ENCODE measurements at places on chromosomes 4 and X.

DNA sequence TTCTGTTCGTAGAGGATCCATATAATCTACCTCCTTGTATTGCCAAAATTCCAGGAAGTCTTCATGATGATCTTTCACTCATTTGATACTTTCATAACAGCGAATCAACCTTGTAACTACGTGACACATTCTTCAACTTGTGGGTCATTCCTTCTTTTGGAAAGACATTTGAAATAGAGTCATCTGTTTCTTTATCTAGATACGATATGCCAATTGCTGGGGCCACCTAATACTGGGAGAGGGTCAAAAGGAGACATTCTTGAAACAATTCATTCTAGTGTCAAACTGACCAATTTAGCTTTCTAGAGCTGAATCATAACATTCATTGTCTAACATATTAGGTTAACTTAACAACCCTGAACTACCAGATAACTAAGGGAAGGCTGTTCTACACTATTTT is 62.9 kb upstream of the SMAD1 start:
- DNase-seq = no peak

DNA sequence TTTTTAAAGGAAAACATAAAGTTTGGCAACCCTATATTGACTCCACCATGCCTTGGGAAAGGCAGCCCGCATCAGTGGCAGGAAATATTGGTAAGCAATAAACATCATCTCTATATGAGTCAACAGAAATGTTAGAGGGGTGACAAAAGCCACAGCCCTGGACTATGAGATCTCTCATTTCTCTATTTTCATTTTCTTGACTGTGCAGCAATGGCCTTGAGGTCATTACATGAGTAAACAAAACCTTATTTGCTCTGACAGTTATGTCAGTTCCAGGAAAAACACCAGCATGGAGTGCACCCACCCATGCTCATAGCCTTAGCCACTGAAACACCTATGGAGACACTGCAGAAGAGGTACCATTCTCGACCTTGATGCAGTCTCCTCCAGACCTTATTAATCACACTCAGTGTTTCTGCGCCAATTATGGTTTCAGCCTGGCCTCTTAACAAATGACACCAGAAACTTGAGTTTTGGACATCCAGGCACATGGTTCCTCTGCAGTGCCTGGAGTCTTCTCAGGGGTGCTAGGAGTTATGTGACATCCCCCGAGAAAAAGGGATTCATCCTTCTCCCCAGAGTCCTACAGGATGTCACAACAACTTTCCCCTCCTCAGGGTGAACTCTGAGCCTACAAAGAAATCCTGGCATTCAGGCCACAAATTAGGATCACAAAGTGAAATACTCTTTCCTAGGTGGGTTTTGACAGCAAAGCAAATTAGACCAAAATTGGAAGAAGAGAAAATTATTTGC is 16.0 kb upstream of the HPGD start:
- no peak for DNase-seq

- DNase-seq = no peak
Observed at GRCh38 chr4:3702561-3703221, 63.5 kb upstream of the ADRA2C start.

GRCh38 chr4:69731847-69732246 is 28.6 kb downstream of the SULT1B1 start:
- no peak for DNase-seq

DNA sequence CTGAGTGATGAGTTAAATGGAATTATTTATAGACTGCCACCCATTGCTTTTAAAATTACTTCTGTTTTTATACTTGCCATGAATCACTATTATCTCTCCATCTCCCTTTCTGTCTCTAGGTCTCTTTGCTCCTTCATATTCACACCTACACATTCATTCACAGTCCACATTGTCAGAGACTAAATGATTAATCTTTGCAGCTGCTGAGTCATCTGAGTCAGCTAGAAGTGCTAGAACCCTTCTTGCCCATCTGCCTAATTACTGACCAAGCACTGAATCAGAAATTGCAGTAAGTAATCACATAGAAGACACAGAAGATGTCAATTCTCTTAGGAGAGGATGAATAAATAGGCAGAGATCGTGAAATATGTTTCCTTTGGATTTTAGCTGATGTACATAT is 31.6 kb upstream of the RPS6KA6 start:
- no peak for DNase-seq

- DNase-seq = no peak
Observed at GRCh38 chrX:51899741-51900140, 6.3 kb downstream of the MAGED1 start.

GRCh38 chr4:2867758-2868491 is 24.3 kb downstream of the ADD1 start:
- no peak for DNase-seq

DNA sequence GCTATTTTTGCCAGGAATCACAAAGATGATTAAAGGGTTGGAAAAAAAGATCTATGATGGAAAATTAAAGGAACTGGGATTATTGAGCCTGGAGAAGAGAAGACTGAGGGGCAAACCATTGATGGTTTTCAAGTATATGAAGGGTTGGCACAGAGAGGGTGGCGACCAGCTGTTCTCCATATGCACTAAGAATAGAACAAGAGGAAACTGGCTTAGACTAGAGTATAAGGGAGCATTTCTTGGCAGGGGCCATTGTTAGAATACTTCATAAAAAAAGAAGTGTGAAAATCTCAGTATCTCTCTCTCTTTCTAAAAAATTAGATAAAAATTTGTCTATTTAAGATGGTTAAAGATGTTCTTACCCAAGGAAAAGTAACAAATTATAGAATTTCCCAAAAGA is 75.1 kb downstream of the NPNT start:
- DNase-seq = no peak

GRCh38 chr4:10963241-10963640 is 278.7 kb upstream of the CLNK start:
- DNase-seq = no peak

GRCh38 chr4:132910229-132910748 is 238.8 kb upstream of the PCDH10 start:
- no peak for DNase-seq

DNA sequence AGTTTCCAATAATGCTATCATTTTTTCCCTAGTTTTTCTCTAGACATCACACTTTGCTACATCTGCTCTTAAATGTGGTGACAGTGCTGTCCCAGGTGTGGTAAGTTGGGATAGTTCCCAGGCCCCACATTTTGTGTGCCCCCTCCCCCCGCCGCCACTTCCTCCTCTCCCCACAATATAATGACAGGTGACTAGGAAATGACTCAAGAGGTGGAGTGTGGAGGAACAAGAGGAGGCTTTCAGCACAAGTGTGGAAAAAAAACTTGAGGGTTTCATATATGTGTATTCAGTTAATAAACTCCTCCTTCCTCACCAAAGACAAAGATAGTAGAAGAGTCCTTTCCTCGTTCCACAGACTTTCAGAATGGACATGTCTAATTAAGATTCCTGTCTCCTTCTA is 18.3 kb upstream of the IL21 start:
- DNase-seq = no peak

DNA sequence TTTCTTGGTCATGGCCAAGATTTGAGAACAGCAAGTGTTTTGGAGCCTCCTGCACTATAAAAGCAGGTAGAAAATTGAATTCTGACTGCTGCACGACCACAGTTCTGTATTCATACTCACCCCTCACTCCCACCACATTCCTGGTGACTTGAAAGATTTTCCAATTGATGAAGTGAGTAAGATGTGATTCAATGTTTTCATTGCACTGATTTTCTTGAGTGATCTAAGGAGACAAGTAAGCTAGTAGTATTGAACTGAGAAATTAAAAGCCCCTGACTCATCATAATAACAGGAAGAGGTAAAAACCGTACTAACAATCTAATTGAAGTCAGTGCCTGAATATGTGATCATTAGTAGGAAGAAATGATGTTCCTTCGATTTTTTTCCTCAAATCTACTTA is 6.1 kb upstream of the SEC24D start:
- no peak for DNase-seq

- no peak for DNase-seq
Observed at GRCh38 chr4:119038116-119038841, 97.4 kb upstream of the MYOZ2 start.

- no peak for DNase-seq
Observed at GRCh38 chrX:129777218-129778030, 2.3 kb upstream of the SASH3 start.

- DNase-seq = no peak
Observed at GRCh38 chrX:153974726-153975286, 2.3 kb downstream of the TMEM187 start.

- DNase-seq = no peak
Observed at GRCh38 chr4:156751486-156751885, 220.1 kb downstream of the PDGFC start.

DNA sequence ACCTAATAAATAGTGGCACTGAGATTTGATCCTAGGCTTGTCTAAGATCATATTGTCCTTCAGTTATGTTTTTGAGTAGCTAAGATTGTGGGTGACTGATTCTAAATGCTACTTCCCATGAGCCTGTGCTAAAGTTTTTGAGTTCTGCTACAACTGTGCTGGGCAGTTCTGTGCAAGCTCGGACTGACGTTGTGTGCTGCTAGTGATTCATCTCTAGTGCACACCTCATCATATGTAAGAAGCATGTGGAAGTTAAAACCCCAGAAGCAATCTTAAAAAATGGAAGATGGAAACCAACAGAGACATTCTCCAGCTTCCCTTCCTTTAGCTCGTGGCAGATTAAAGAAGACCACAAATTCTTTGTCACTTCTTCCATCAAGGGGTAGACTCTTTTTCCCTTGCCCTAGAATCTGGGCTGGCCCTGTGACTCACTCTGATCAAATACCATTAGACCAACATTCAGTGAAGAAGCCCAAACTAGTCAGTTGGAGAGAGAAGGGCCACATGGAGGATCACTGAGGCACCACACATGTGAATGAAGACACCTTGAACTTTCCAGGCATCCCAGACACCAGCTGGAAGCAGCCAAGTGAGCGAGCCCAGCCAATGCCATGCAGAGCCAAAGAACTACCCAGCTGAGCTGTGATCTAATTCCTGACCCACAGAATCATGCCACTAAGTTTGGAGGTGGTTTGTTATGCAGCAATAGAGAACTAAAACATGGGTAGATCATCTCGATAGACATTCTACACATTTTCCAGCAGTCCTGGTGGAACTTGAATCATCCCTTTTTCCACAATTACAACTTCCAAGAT is 16.8 kb downstream of the ARHGAP6 start:
- no peak for DNase-seq

- no peak for DNase-seq
Observed at GRCh38 chr4:87103691-87104187, 116.7 kb downstream of the KLHL8 start.

DNA sequence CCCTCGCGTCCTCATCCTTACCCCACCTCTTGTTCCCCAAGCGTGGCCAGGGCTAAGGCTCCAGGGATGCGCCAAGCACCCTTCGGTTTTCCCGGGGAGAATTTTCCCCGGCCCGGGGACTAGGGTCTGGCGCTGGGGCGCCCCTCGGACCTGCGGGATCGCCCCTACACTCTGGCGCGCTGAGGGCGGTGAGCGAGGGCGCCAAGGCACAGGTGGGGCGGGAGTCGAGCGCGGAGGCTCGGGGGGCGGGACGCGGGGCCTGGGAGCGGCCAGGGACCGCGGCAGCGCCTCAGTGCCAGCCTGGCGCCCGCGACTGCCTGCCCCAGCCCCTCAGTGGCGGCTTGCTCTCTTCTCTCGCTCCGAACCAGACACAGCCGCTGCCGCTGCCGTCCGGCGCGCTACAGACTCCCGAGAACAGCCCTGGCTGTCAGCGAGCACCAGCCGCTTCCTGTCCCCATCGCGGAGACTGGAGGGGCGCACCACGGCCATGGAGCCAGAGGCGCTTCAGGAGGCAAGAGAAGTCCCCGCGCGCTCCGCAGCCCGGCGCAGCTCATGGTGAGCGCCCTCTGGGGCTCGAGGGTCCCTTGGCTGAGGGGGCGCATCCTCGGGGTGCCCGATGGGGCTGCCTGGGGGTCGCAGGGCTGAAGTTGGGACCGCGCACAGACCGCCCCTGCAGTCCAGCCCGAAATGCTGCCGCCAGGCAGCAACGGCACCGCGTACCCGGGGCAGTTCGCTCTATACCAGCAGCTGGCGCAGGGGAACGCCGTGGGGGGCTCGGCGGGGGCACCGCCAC is at the start of gene DRD5:
TSS of gene DRD5 (plus strand) at position 292 of the 793 bp plus-strand sequence. CDS start at position 688, 396 bp downstream.
- DNase-seq = no peak

DNA sequence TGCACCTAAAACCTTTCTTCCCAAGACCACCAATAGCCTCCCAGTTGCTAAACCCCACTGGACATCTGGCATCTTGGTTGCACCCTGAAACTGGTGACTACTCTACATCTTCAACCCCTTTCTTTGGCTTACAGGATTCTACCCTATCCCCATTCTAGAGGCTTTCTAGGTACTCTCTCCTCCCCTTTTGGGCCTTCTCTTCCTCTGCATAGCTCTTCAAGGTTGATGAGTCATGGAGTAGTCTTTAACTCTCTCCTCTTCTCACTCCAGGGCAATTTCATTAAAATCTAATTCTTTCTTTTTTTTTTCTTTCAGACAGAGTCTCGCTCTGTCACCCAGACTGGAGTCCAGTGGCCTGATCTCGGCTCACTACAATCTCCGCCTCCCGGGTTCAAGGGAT is 16.8 kb downstream of the APOO start:
- DNase-seq = no peak

DNA sequence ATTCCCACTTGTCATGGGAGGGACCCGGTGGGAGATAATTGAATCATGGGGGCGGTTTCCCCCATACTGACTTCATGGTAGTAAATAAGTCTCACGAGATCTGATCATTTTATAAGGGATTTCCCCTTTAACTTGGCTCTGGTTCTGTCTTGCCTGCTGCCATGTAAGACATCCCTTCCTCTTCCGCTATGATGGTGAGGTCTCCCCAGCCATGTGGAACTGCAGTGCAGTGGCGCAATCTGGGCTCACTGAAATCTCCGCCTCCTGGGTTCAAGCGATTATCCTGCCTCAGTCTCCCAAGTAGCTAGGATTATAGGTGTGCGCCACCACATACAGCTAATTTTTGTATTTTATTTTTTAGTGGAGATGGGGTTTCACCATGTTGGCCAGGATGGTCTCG is 2.9 kb downstream of the HPGDS start:
- no peak for DNase-seq

- DNase-seq = no peak
Observed at GRCh38 chr4:158050942-158051341, 121.9 kb downstream of the GASK1B start.

DNA sequence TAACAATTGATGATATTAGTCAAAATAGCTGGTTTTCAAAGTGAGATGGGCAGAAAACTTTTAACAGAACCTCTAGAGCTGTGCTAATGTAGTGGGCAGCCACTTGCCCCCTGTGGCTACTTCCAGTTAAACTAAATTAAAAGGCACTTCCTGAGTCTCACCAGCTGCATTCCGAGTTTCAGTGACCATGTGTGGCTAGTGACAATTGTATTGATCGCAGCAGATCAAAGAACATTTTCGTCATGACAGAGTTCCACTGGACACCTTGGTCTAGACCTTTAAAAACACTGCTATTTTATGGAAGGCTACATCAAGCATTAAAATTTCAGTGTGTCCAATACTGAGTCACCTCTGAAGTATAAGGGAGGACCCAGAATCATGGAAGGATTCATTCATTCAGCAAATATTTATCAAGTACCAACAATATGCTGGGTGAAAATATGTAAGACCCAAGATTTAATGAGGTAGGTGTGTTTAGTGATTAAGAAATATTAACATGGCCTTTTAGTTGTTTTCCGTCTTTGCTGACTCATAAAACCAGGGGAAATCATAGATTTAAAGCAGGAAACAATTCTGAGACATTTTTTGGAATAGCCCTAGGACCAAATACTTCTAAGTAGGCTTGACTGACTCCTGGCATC is 5.1 kb upstream of the FAT1 start:
- no peak for DNase-seq
